ENCODE measurements at places on chromosomes 6 and 20. TPM values are rescaled to one million over a fixed set of nuclear protein-coding genes. Genes with fewer than 3 reads are reported as not detected.

DNA sequence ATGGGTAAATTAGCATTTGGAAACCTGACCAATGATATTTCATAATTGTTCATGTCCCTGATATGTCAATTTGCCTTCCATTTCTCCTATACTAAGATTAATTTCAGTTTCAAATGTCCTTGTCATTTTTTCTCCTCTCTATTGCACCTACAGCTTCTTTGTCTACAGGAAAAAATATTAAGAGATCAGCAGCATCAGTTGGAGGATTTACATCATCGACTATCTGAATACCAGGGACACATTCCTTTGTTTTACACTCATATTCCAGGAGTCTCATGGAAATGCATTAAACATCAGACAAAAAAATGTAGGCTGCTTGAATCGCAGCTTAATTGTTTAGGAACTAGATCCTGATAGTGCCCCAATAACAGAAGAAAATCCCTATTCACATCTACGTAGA, 188.2 kb downstream of the PRKN start:
- DNase-seq: no peak

DNA sequence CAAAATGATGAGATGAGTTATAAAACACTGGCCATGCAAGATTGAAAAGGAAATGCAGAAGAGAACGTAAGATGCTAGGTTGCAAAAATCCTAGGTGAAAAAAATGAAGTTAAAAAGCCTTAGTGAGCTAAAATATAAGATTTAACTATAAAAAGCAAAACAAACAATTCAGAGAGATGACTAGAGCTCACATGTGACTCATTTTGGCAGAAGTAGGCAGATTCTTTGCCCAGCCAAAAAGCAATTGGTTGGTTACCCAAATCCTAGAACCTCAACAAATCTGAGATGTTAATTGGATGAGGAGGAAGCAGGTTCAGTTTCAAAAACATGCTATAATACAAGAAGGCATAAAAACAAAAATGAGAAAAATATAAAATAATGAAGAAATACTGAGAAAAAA, 249.1 kb downstream of the OGFRL1 start:
- DNase-seq: peak; percentile 8

Gene OR2H2
- total RNA-seq: not detected

- DNase-seq: no peak
These were observed 3.6 kb upstream of the PHF1 start for GRCh38 chr6:33407132-33407718.

Gene GABRR2
- not detected for total RNA-seq

GRCh38 chr6:168088161-168089053, 9.4 kb upstream of the FRMD1 start:
- no peak for DNase-seq

DNA sequence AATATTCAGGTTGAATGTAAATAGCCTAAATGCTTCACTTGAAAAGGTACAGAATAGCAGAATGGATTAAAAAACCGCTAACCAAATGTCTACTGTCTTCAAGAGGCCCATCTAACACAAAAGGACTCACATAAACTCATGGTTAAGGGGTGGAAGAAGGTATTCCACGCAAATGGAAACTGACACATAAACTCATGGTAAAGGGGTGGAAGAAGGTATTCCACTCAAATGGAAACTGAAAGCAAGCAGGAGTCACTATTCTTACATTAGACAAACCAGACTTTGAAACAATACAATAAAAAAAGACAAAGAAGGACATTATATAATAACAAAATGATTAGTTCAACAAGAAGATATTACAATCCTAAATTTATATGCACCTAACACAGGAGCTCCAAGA, 38.3 kb upstream of the PKIB start:
- DNase-seq: no peak

Gene THEMIS
- not detected for total RNA-seq

GRCh38 chr20:24442909-24443308, 26.5 kb upstream of the SYNDIG1 start:
- no peak for DNase-seq

- no peak for DNase-seq
These were observed 18.3 kb downstream of the NTSR1 start for GRCh38 chr20:62726716-62727583.

DNA sequence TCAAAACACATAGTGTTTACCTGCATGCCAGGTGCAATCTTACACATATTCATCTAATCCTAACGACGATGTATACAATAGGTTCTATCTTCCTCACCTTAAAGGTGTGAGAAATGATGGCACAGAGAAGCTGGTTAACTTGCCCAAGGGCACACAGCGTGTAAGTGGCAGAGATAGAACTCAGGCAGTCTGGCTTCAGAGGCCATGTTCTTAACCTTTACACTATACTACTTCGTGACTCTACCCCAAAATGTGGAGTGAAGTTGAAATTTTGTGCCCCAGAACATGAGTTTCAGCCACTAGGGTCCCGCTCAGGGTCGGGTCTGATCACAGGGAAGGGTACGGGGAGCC, 584 bp downstream of the VPS52 start:
- DNase-seq: no peak

Gene KCNG1
- 91.3 TPM for total RNA-seq

Gene KHDC1
- total RNA-seq: 5.8 TPM

GRCh38 chr6:107973594-107973993, 15.6 kb upstream of the SEC63 start:
- DNase-seq: no peak

DNA sequence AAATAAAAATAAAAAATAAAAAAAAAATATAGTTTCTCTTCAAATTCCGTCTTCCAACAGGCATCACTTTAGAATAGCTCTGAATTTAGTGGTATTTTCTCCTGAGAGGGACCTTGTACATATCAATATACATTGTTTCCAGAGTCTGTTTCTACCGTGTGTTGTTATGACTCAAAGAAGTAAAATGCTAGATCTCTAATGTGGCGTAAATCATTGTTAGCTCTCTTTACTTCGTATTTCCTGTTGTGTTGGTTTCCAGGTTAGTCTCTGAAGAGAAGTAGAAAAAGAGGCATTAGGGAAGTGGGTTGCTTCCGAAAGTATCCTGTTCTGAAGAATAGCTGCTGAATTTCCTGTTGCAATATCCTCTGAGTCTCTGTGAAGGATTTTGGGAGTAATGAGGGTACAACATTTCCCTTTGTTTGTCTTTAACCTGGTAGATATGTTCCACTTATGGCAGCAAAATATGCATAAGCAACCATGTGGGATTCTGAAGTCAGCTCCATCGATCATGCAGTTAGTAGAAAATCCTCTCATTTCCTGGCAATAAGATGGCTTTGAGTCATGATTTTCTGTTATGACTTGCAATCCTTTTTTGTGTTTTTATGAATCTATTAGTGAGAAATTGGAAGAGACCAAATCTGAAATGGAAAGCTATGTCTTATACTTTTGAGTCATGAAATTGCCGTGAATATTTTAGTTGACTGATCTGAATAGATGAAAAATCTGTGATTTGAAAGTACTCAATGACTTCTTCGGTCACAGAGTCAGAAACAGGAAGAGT, 42.0 kb upstream of the MCHR2 start:
- peak; percentile 10 for DNase-seq

Gene KIF6
- total RNA-seq: 0.11 TPM

Gene SLC22A7
- total RNA-seq: not detected

- DNase-seq: no peak
These were observed 19.4 kb downstream of the MAP3K5 start for GRCh38 chr6:136772685-136773472.

- DNase-seq: peak; percentile 97
These were observed 53.7 kb downstream of the BMP7 start for GRCh38 chr20:57212534-57213276.

- DNase-seq: no peak
These were observed 19.7 kb downstream of the RBL1 start for GRCh38 chr20:37075932-37076685.

DNA sequence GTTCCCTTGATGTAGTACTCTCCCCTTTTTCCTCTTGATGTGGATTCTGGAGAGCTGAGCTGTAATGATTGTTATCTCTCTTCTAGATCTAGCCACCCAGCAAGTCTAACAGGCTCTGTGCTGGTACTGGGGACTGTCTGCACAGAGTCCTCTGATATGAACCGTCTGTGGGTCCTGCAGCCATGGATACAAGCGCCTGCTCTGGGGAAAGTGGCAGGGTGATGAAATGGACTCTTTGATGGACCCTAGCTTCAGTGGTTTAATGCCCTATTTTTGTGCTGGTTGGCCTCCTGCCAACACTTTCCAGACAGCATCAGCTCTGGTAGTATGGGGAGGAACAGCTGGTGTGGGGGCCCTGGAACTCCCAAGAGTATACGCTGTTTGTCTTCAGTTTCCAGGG, 216.3 kb downstream of the ADGRG6 start:
- DNase-seq: no peak

- DNase-seq: no peak
These were observed 10.9 kb downstream of the EMILIN3 start for GRCh38 chr20:41355598-41356203.

- DNase-seq: no peak
These were observed 11.0 kb downstream of the TRIM10 start for GRCh38 chr6:30149858-30150550.

Gene HTR1E
- total RNA-seq: not detected

DNA sequence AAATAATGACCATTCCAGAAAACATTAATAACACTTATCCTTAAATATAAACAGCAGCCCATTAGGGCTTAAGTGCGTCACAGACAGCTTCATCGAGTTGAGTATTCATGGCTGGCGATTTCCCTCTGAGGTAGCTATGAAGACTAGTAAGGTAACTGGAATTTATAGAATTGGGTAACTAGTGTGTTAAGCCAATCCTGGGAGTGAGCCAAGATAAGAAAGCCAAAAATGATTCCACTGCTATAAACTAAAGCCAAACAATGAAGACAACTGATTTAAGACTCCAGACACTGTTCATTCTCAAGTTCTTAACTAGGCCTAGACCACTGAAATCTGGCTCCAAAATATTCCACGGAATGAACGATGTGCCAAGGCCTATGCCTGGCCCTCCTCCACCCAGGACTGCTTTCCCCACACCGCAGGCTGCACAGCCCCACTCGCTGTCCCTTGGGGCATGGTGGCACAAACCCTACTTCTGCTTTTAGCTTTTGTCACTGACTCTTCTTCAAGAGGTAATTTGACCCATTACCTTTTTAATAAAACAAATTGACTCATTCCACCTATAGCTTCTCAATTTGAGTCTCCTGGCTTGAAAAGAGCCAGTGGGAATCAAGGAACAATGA, 66.0 kb downstream of the BLOC1S5 start:
- DNase-seq: no peak

- DNase-seq: no peak
These were observed 45.7 kb downstream of the MYLIP start for GRCh38 chr6:16174416-16175078.

Gene PCSK2
- total RNA-seq: 0.06 TPM

DNA sequence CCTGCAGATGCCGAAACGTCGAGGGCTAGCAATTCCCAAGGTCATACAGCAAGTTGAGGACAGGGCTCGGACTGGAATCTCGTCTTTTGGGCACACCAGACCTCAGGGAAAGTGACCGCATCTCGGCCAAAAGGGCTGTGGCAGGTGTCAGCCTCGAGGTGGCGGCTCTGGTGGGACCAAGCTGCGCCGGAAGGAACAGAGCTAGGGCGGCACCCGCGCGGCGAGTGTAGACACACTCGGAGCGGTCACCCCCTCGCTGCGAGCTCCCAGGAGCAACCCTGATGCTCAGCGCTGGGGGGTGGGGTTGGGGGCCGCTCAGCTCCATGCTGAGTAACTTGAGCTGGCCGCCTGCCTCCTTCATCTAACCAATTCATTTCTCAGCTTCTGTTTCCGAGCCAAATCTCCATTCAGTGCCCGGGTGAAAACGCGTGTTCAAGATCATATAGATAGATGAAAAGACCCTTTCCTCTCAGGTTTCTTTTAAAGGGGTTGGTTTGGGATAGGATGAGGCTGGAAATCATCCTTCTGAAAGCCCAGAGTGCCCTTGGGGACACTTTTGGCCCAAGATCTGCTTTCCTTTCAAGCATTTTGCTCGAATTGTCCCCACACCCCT, 2.2 kb upstream of the TUBB2B start:
- peak; percentile 42 for DNase-seq

Gene SPTLC3
- total RNA-seq: 10.0 TPM

DNA sequence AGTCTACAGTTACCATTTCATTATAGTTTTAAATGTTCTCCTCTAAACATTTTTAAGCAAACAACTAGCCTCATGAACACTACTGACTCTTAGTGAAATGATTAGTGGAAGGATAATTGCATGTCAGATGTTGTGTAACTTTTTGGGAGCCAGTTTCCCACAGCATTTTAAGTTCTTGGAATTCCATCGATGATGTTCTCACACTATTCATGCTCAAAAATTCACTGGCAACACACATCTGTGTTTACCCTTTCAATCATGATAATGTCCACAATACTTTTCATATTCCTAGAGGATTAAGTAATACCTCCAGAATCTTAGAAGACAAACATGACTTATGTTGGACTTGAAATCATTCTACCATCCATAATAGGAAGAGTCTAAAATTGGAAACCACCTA, 678.1 kb upstream of the ID4 start:
- no peak for DNase-seq

- DNase-seq: peak; percentile 21
These were observed 83.3 kb downstream of the DCDC2 start for GRCh38 chr6:24274441-24275083.

DNA sequence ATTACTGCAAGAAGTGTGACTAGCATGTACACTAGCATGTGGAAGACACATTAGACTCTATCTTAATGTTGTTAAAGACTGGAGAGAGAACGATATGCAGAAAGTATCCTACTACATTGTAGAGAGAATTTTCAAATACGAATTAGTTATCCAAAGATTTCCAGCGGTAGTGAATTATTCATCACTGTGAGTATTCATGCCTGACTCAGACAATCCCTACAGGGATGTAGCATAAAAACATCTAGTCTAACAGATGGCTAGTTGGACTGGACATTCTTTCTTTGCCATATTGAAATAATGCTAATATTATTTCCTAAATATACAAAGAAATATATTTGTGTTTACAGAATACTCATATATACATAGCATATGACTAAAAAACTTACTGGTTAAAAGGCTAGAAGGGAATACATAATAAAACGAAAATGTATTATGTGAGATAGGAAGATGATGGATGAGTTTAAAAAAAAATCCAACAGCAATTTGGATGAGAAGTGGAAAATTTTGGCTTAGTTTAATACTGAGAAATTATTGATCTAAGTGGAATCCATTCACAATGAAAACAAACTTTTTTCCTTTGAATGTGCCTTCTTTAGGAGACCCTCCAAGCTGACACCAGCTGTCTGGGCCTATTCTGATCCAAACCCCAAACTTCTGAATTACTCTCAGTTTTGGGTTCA, 580.7 kb downstream of the RFPL4B start:
- no peak for DNase-seq

DNA sequence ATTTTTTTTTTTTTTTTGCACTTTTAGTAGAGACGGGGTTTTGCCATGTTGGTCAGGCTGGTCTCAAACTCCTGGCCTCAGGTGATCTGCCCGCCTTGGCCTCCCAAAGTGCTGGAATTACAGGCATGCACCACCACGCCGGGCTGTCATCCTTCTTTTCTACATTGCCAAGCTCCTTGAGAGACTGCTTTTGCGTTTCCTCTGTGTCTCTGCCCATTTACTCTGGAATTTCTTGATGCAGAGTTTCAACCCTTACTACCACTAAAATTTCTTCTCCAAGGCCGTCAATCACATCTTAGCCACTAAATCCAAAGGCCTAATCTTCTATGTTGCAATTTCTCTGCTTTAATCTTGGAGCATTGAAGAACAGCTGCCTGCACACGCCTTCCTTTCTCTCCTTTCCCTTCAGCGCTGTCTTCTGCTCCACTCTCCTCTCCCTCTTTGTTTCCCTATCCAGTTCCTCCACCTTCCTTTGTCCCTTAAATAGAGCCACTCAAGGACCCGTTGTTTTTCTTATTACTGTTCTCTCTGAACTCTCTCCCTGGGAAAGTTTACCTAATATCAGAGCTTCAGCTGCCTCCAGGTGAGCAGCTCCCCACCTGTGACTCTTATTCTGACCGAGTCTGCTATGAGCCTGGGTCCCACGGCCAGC, 98.8 kb downstream of the SLC35B3 start:
- no peak for DNase-seq
